Right ventricle myocardium superior (tissue), 1 donor: ENCODE measurements at places on chromosomes 5 and 9. TPM values are rescaled to one million over a fixed set of nuclear protein-coding genes. Genes with fewer than 3 reads are reported as not detected.

The ADAMTSL2 gene
- total RNA-seq: 8.1 TPM

The LEAP2 gene
- total RNA-seq: 1.0 TPM

The ADGRD2 gene
- total RNA-seq: not detected

The KIF4B gene
- total RNA-seq: not detected

The INSL6 gene
- not detected for total RNA-seq

The FST gene
- total RNA-seq: 5.8 TPM

The KIF12 gene
- total RNA-seq: not detected

The PCDHAC2 gene
- total RNA-seq: 0.48 TPM

The ARID3C gene
- not detected for total RNA-seq

The RABL6 gene
- total RNA-seq: 68.0 TPM

The DBH gene
- not detected for total RNA-seq

The ANKRD55 gene
- total RNA-seq: not detected

The IL17B gene
- total RNA-seq: not detected

The ABO gene
- total RNA-seq: 2.4 TPM
